ENCODE measurements at places on chromosomes 4 and X. TPM values are rescaled to one million over a fixed set of nuclear protein-coding genes. Genes with fewer than 3 reads are reported as not detected.

DNA sequence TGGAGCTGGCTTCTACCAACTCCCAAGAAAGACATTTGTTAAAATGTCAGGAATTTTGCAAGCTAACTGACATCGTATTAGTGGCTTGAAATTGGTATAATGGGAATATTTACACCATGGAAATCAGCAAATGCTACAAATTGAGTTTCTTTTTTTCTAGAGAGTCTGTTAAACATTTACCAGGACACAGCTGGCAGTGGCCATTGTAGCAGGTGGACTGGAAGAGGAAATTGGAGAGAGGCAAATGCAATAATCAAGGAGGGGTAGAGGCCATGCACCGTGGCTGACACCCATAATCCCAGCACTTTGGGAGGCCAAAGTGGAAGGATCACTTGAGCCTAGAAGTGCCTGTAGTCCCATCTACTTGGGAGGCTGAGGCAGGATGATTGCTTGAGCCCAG is 32.9 kb upstream of the TSR2 start:
- no peak for DNase-seq

- DNase-seq = no peak
Measured at GRCh38 chr4:6768539-6768905, 14.0 kb upstream of the KIAA0232 start.

- DNase-seq = no peak
Measured at GRCh38 chr4:140743194-140743931, 12.8 kb downstream of the TBC1D9 start.

GRCh38 chrX:109774706-109775105 is 41.6 kb upstream of the ACSL4 start:
- DNase-seq = no peak

- no peak for DNase-seq
Measured at GRCh38 chr4:26786916-26787315, 73.7 kb upstream of the STIM2 start.

DNA sequence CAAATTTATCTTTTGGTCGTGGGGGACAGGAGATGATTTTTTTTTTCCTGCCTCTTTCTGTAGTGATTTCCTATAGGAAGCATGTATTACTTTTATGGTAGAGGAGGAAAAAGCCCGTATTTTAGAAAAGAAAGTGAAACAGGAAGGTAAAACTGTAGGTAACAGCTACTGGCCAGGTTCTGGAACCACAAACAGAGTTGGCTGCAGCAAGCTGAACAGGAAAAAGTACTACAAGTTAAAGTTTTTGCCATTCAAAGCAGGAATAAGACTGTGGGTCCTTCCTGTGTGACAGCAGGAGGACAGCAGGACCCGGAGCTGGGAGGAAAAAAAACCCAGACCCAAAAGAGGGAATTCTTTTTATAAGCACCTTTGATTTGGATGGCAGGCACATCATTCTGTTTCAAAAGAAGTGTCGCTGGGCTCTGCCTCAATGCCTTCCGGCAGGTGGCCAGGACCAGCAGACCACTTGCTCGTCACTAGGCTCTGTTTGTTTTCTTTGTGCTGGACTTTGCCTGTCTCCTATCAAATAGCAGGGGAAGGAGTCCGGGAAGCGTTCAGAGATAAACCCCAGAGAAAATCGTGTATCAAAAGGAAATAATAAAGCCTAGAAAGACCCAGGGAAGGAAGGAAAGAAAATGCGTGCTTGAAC is 277.9 kb downstream of the ADGRA3 start:
- no peak for DNase-seq

DNA sequence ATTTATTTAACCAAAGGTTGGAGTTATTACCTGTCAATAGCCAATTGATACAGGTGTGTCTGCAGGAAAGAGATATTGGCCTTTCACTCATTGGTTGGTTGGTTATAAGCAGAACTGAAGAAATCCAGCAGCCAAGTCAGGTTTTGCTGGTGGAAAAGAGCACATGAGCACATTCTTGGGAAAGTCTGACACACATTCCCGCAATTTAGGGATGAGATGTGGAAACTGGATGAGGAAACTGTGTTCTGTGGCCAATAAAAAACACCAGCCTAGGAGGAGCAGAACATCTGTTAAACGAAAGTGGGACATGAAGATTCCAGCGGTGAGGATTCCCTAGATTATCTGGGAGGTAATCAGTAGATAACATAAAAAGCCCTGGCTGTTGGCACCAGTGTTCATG is 567.4 kb upstream of the CPEB2 start:
- no peak for DNase-seq

GRCh38 chr4:34417160-34417559 is 1827.2 kb downstream of the ARAP2 start:
- DNase-seq = no peak

DNA sequence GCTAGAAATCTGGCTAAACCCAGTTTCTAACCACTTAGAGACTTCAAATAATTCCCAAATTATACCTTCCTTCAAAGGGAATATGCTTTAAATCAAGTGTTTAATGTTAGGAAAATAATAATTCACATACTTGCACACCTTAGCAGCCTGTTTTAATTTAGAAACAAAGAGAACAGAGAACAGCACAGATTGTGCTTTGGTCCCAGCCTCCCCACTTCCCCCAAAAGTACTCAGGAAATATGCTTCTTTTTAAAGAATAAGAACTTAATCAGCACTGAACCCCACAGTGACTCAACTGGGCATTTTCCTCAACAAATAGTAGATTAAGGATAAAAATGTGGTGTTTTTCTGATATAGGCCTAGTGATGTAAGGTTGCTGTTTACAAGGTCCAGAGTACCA is 295.8 kb downstream of the GBA3 start:
- no peak for DNase-seq

DNA sequence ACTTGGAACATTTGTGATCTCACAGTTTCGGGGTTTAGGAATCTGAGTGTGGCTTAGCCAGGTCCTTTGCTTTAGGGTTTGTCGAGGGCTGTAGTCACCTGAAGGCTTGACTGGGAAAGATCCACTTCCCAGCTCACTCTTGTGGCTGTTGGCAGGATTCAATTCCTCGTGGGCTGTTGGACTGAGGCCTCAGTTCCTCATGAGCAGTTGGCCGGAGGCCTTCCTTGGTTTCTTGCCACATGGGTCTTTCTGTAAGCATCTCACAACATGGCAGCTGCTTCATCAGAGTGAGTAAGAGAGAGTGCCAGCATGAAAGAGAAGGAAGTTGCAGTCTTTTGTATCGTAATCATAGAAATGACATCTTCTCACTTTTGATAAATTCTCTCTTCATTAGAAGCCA is 11.1 kb downstream of the TXLNG start:
- peak; percentile 34 for DNase-seq

GRCh38 chr4:165398570-165398969 is 19.8 kb downstream of the CPE start:
- no peak for DNase-seq

GRCh38 chr4:155248002-155248896 is 39.8 kb downstream of the NPY2R start:
- no peak for DNase-seq

Gene ARMCX4
- 10.4 TPM for total RNA-seq

Gene BDH2
- 36.7 TPM for total RNA-seq

Gene GABRG1
- total RNA-seq = not detected

Gene CENPVL1
- not detected for total RNA-seq

Gene DKK2
- total RNA-seq = 0.88 TPM

Gene SLC25A43
- total RNA-seq = 4.4 TPM

Gene ASMT
- total RNA-seq = 0.24 TPM
